Non-pigmented ciliary epithelial cell (primary cell): ENCODE measurements at places on chromosomes 1 and 21.

DNA sequence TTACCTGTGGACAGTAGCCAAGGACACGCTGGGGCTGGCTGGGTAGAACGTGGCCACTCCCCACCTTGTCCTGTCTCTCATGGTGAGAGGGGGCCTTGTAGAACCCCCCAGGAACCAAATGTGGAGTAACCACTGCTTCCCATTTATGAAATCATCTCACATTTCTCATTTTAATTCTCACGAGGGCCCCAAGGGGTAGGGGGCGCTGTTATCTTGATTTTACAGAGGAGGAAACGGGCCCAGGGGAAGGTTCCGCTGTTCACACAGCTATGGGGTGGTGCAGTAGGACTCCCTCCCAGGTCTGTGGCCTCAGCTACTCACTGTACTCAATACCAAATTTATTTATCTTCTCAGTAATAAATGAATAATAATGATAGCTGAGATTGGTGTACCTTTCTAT is 5.5 kb downstream of the SMPDL3B start:
- DNase-seq, result no peak

- DNase-seq, result no peak
Measured at GRCh38 chr1:156885314-156885713, 8.2 kb upstream of the PEAR1 start.

- peak; percentile 55 for DNase-seq
Measured at GRCh38 chr1:180842052-180842451, 70.6 kb upstream of the KIAA1614 start.

GRCh38 chr1:44213222-44214112 is at the start of gene DMAP1:
DMAP1 (plus strand) TSS chr1:44213471; CDS start chr1:44213754, 283 bp downstream.
- peak; percentile 35 for DNase-seq

DNA sequence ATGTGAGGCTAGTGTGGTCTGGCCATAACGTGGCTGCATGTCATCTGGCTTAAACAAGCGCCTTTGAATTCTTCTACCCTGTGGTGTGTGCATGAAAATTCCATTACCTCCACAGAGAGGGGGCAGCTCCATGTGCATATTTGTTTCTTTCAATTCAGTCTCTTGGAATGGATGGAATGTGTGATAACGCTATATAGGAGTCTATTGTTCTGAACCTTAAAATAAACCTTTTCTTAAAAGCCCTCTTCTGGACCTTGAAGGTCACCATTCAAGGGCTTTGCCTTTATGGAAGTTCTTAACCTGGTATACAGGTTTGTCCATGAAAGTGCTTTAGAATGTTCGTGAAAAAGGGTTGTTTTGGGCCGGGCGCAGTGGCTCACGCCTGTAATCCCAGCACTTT is 118.2 kb upstream of the ADGRL2 start:
- DNase-seq, result peak; percentile 77

GRCh38 chr1:21121764-21122471 is 54.8 kb downstream of the EIF4G3 start:
- DNase-seq, result no peak

DNA sequence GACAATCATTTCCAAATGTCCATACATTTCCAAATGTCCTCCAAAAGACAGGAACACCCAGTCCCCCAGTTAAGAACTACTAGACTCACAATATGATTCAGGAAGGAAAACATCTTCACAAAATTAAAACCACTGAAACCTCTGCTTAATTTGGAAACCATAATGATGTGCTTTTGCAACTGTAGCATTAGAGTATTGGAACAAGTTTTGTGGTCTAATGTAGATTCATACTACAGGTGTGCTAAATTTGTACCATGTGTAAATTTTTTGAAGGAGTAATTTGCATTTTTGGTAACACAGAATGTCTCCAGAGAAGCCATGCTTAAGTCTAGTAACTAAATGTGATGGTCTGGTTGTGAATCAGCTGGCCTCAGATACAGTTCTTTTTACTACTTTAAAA is 129.6 kb downstream of the DPYD start:
- DNase-seq, result no peak

GRCh38 chr21:35111321-35111930 is 62.3 kb upstream of the RUNX1 start:
- no peak for DNase-seq

- DNase-seq, result no peak
Measured at GRCh38 chr1:195562074-195562473, 1046.2 kb downstream of the KCNT2 start.

GRCh38 chr1:232883992-232884661 is 66.3 kb upstream of the NTPCR start:
- no peak for DNase-seq

GRCh38 chr1:54944610-54945392 is 35.6 kb upstream of the TMEM61 start:
- peak; percentile 65 for DNase-seq

DNA sequence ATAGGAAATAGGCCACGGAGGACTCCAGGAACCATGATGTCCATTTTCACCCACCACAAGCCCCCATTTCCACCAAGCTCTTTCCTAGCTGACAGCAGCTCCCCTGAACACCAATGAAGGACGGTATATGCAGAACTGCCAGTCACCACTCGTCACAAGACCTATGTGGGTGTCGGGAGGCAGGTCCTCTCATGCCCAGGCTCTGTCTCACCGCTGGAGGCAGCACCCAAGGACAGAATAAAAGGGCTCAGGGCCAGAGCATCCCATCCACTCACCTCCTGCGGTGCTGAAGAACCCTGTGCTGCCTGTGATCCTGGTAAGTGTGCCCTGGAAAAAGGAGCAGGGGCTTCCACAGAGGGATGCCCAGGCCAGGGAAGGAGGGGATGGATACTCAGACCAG is at the start of gene LCE1F:
Gene LCE1F, plus strand, starts transcription at position 266 of the 400 bp plus-strand sequence. CDS start 1,232 bp downstream, outside the sequence.
- no peak for DNase-seq

GRCh38 chr1:228058949-228059633 is 23.4 kb upstream of the ARF1 start:
- no peak for DNase-seq

GRCh38 chr1:220902916-220903315 is 23.7 kb downstream of the HLX start:
- DNase-seq, result no peak

- no peak for DNase-seq
Measured at GRCh38 chr1:2819429-2819828, 17.9 kb upstream of the TTC34 start.

- DNase-seq, result no peak
Measured at GRCh38 chr1:214261206-214262123, 19.5 kb upstream of the SMYD2 start.

GRCh38 chr1:171869097-171869496 is 27.8 kb downstream of the DNM3 start:
- DNase-seq, result no peak

DNA sequence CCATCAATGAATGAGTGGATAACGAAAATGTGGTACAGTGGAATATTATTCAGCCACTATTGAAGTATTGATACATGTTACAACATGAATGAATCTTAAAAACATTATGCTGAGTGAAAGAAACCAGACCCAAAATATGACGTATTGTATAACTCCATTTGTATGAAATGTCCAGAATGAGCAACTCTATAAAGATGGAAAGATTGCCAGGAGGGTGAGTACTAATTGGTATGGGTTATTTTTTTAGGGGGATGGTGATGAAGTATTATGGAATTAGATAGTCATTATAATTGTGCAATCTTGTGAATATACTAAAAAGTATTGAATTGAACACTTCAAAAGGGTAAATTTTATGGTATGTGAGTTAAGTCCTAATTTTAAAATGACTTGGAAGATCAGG is 278.6 kb downstream of the SIPA1L2 start:
- no peak for DNase-seq

- DNase-seq, result no peak
Measured at GRCh38 chr1:192488058-192488457, 87.5 kb upstream of the RGS1 start.

- peak; percentile 86 for DNase-seq
Measured at GRCh38 chr1:52139817-52140540, 1.9 kb upstream of the ZFYVE9 start.

GRCh38 chr21:43365611-43366426 is 61.1 kb downstream of the SIK1 start:
- DNase-seq, result no peak

DNA sequence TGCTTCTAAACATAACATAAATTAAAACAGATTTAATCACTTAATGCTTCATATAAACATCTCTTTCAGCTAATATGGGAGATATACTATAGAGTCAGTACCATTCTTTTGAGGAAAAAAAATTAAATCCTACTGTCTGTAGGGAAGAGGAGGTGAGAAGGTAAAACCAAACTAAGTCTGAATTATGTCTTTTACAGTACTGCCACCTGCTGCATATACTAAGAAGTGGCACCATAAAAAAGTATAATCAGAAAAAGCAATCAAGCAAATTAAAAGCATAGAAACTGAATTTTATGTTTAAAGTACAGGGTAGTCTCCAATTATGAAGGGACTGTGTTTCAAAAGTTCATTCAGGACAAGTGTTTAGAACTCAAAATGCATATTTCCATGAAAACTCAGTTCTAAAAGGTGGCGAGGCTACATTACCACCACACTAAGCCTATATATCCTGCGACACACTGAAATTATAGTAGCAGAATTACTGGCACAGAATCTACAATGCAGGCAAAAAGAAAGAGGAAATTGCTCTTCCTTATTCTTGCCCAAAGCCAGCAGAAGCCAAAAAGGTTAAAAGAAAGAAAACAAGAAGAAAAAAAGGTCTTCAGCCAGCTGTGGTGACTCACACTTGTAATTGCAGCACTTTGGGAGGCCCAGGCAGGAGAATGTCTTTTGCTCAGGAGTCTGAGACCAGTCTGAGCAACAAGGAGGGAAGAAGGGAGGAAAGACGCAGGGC is 9.0 kb downstream of the NSL1 start:
- DNase-seq, result no peak

- no peak for DNase-seq
Measured at GRCh38 chr1:182357913-182358312, 33.7 kb downstream of the GLUL start.

GRCh38 chr1:208178091-208178529 is 66.1 kb downstream of the PLXNA2 start:
- no peak for DNase-seq

- DNase-seq, result no peak
Measured at GRCh38 chr1:232166942-232167341, 463.0 kb downstream of the SIPA1L2 start.

GRCh38 chr1:39391691-39392679 is 99.5 kb upstream of the BMP8A start:
- DNase-seq, result peak; percentile 73

- DNase-seq, result no peak
Measured at GRCh38 chr1:53473463-53473862, 14.3 kb downstream of the DMRTB1 start.

DNA sequence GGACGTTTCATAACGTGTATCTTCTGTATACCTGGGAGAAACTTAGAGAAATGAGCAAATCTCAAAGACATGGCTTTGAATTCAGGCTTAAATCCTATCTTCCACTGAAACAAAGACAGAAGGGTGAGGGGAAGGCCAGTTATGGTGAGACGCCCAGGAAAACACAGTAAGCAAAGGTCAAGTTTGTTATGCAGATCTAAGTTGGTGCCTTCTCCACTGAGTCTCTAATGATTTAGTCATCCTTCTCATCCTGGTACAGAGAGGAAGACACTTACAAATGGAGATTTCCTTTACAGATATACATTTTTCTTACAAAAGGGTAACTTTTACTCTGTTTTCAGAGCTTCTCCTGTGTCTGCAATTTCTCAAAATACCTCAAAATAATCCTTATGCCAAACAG is 64.4 kb downstream of the MAP3K7CL start:
- DNase-seq, result no peak

- no peak for DNase-seq
Measured at GRCh38 chr1:59798600-59798999, 16.1 kb upstream of the HOOK1 start.

- no peak for DNase-seq
Measured at GRCh38 chr1:4754816-4755215, 100.4 kb downstream of the AJAP1 start.

GRCh38 chr1:23896491-23896890 is 16.7 kb downstream of the CNR2 start:
- no peak for DNase-seq

GRCh38 chr1:117623698-117624097 is 17.9 kb downstream of the TENT5C start:
- DNase-seq, result no peak

DNA sequence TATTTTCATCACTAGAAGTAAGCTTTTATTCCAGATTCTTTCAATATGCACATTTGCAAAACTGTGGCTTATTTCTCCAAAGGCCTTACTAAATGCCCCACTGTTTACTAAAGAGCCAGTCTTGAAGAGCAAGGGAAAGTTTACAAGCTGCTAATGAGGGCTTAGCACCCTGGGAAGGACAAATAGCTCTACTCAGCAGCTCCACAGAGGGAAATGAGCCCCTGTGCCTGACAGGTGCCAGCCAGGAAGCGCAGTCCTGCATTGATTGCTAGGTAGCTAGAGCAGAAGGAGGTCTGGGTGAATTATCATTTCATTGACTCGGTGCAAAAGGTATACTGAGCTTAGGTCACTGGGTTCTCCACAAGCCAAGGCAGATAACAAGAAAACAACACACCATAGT is 307.0 kb downstream of the SETD4 start:
- no peak for DNase-seq

DNA sequence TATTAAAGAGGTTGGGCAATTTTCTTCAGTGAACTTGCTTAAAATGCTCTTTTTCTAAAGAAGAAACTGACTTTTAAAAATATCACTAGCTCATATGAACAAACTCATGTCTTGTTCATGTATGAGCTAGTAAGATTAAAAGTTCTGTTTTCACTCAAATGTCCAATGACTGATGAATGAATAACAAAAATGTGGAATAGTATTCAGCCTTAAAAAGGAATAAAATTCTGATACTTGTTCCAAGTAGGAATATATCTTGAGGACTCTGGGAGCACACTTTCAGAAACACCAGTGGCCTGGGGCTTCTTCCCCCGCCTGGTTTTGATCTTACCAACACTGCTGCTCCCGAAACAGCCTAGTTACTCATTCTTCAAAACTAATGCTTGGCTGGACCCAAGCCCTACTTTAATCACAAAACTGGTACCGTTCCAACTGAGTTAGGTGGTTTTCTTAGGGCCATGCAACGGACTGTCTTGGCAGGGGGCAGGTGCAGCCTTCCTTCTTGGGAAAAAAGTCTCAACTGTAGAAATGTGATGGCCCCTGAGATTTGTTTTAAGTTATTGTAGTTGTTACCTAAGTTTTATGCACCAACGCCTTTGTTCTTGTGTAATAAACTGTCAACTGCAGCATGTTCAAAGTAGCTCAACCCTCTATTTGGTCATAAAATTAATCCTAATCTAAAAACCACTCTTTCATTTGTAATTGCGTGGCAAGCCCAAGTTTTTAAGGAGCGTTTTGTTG is 116.0 kb downstream of the ETS2 start:
- DNase-seq, result no peak

DNA sequence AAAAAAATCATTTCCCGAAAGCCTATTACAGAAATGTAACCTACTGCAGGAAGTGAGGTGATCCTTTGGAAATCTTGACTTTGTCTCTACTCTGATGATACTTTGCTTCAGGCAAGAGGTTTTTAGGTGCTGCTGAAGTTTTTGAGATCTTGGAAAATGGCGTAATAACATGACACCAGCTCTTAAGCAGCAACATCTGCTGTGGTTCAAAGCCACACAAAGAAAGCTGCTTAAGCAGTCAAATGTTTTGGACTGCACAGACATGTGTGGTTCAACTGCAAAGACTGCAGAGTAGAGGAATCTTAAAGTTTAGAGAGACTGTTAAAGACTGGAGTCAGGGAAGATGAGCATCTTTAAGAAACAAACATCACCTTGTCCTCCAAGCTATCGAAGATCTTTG is 139.0 kb downstream of the RASAL2 start:
- DNase-seq, result peak; percentile 35

GRCh38 chr1:15847100-15847892 is at the start of gene SPEN:
SPEN (plus strand) TSS chr1:15847707; CDS start chr1:15848068, 361 bp downstream.
- peak; percentile 81 for DNase-seq
